ENCODE measurements at places on chromosomes 16 and 17.

GRCh38 chr16:89476379-89476778, 14.0 kb downstream of the ANKRD11 start:
- DNase-seq = no peak

DNA sequence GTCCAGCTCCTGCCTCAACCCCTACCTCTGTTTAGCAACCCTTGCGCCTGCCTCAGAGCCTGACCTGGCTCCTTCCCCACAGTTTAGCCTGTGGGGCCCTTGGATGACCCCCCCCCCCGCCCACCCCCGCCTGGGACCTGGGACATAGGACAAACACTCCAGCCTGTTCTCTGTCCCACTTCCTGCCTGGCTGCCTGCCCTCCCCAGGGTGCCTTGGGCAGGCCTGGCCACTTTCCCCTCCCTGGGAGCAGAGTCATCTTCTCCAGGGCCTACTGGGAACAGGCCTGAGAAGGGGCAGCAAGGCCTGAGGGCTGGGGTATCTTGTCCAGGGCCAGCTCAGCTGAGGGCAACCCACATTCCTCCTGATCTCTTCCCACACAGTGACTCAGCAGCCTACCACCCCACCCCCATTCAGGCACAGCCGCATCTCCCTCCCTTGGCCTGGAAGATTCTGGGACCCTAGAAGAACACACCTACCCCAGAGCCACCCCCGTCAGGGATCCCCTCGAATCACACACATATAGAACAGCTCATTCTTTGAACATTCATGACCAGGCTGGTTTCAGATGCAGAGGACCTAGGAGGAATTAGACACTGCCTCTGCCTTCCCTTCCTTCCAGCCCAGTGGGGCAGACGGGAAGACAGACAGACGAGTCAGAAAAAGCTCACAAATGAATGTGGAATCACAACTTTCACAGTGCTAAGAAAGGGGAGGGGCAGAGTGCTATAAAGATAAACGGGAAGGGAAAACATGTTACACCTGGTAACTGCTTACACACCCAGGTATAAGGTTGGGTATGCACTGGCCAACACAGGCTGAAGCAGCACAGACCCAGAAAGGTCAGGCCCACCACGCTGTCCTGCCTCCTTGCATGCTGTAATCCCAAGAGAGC, 6.0 kb downstream of the FHOD1 start:
- no peak for DNase-seq

DNA sequence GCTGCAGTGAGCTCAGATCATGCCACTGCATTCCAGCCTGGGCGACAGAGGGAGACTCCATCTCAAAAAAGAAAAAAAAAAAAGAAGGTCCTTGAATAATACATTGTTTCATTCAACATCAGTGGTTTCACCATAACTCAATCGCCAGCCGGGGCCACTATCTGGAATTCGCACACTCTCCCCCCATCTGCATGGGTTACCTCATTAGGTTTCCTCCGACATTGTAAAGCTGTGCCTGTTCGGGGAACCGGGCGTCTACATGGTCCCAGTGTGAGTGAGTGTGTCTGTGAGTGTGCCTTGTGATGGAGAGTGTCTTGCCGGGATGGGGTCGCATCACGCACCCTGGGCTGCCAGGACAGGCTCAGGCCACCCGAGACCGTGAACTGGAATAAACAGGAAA, 16.6 kb upstream of the RBBP6 start:
- no peak for DNase-seq

GRCh38 chr16:48914070-48914469, 304.1 kb upstream of the N4BP1 start:
- no peak for DNase-seq

GRCh38 chr17:74466828-74467184, 372 bp downstream of the CD300A start:
- no peak for DNase-seq

GRCh38 chr16:78894886-78895285, 705.7 kb downstream of the MAF start:
- no peak for DNase-seq

GRCh38 chr16:85534536-85535351, 78.4 kb upstream of the GSE1 start:
- DNase-seq = no peak

GRCh38 chr16:72291531-72291981, 119.6 kb upstream of the PMFBP1 start:
- DNase-seq = no peak

DNA sequence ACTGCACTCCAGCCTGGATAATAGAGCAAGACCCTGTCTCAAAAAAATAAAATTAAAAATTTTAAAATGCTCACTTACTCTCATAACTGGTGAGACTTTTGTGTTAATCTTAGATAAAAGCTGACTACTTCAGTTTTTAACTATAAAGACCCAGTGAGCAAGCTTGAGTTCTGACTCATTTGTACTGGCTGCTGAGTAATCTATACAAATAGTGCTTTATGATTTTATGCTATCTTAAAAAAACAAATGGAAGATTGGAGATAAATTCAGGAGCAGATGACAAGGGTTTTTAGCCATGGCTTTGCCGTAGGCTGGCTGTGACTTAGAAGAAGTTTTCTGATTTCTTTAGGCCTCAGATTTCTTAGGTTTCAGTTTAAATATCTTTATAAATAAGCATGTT, 30.5 kb downstream of the SNTB2 start:
- DNase-seq = no peak

DNA sequence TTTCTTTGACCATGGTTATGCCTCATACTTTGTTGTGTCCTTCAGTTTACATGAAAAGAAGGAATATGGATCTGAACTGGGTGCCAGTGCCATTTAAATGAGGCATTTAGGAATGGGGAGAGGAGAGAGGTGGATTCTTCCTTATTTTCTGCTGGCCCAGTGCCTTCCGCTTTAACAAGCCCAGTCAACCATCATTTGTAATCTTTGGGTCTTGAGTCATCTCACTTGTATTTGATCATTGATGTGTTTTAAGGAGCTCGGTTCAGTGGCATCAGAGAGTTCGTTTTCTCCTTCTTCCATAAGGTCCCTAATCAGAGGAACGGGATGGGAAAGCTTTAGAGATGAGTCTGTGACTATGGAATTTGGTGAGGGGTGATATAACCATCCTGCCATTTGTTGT, 334.9 kb downstream of the WWOX start:
- DNase-seq = no peak

GRCh38 chr16:2964475-2965336, 631 bp downstream of the KREMEN2 start:
- DNase-seq = peak; percentile 64

- DNase-seq = no peak
Measured at GRCh38 chr17:8799570-8800212, 526 bp upstream of the MFSD6L start.

- DNase-seq = no peak
Measured at GRCh38 chr17:82655038-82655479, 6.8 kb upstream of the WDR45B start.

GRCh38 chr17:27895123-27895895, 2.1 kb upstream of the LYRM9 start:
- DNase-seq = no peak

- DNase-seq = no peak
Measured at GRCh38 chr16:72210555-72210954, 38.6 kb upstream of the PMFBP1 start.

DNA sequence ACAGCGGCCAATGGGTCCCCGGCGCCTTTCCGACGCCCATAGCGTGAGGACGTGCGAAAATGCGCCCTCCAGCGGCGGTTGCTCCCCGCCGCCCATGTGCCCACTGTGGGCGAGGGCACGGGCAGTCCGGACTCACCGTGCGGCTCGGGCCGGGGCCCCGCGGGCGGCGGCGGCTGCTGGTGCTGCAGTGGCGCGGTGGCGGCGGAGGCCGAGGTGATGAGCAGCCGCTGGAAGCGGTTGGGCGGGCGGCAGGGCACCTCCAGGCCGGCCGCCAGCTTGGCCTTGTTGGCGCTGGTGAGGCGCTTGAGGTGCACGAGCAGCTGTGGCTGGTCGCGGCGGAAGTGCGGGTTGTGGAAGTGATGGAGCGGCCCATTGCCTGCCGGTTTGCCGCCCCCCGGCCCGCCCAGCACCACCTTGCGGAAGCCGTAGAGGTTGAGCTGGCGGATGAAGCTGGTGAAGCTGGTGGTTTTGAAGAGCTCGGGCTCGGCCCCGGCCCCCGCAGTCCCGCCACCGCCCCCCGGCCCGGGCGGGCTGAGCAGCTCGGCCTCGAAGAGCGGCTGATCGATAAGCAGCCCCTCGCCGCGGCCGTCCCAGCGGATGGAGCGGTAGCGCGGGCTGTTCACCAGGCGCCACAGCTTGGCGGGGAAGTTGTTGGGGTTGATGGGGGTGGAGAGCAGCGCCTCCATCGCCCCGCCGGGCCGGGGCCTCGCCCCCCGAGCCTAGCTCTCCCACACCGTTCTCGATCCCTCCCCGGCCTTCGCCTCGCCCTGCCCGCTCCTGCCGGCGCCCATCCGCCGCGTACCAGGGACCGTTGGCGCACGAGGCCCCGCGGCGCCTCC, at the start of gene HSF5:
HSF5 (minus strand) TSS at position 820 of the 839 bp plus-strand sequence; CDS start at position 686, 134 bp downstream.
- DNase-seq = no peak

GRCh38 chr17:39227364-39227919, 1.7 kb upstream of the STAC2 start:
- DNase-seq = no peak

DNA sequence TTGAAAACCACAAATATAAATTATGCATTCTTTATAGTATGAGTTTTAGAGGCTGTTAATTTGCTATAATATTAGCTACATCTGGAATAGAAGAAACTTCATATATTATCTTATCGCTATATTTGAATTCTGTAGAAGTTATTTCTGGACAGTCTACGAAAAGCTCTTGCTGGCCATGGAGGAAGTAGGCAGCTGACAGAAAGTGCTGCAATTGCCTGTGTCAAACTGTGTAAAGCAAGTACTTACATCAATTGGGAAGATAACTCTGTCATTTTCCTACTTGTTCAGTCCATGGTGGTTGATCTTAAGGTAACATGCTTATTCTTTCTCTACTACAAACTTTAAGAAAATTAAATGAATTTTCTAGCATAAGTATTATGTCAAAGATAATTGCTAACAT, 96.8 kb downstream of the OMG start:
- DNase-seq = no peak

DNA sequence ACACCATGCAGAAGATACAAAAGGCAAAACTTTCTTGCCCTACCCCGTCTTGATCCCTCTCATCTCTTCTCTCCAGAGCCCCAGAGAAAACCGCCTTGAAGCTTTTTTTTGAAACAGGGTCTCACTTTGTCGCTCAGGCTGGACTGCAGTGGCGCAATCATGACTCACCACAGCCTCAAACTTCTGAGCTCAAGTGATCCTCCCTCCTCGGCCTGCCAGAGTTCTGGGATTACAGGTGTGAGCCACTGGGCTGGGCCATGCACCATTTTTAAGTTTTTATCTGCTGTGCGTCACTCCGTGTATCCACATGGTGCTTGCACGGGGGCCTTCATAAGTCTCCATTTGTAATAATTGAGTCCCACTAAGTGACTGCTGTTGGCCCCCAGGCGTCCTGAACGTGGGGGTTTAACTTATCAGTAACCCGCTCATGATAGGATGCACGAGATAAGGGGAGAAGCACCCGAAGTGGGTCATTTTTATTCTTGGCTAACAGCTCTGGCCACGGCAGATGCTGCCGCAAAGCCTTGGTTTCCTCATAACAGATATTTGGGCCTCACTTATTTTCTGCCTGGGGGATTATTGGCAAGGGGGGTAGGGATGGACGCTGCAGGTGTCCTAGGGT, 8.6 kb downstream of the DNAH17 start:
- no peak for DNase-seq

GRCh38 chr17:71330099-71330375, 790.8 kb upstream of the SOX9 start:
- DNase-seq = no peak

Measured in NCI-H2081 (cell line).